ENCODE measurements at places on chromosomes 7 and 10. TPM values are rescaled to one million over a fixed set of nuclear protein-coding genes. Genes with fewer than 3 reads are reported as not detected.

Gene APBB1IP
- total RNA-seq, result 102 TPM

GRCh38 chr10:10094691-10095090, 923.0 kb upstream of the CELF2 start:
- DNase-seq, result no peak

GRCh38 chr10:992467-992866, 4.2 kb downstream of the GTPBP4 start:
- no peak for DNase-seq

DNA sequence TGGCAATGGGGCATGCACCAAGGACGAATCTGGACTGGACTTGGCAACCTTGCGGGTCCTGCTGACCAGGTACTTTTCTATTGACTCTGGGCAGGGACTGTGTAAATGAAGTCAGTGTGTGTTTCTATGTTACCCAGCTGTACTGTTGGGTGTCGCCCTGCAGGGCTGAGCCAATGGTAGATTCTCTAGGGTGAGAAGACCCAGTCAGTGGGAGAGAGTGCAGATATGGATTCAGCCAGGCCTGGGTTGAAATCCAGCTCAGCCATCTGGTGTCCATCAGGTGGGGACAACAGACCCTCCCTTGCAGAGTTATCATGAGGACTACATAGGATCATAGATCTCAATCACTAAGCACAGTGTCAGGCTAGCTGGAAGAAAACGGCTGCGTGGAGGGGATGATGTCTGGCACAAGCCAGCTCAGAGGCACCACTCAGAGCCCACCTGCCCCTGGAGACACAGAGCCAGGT, 4.9 kb upstream of the PPIF start:
- DNase-seq, result no peak

GRCh38 chr10:8130973-8131911, 76.8 kb downstream of the GATA3 start:
- DNase-seq, result no peak

DNA sequence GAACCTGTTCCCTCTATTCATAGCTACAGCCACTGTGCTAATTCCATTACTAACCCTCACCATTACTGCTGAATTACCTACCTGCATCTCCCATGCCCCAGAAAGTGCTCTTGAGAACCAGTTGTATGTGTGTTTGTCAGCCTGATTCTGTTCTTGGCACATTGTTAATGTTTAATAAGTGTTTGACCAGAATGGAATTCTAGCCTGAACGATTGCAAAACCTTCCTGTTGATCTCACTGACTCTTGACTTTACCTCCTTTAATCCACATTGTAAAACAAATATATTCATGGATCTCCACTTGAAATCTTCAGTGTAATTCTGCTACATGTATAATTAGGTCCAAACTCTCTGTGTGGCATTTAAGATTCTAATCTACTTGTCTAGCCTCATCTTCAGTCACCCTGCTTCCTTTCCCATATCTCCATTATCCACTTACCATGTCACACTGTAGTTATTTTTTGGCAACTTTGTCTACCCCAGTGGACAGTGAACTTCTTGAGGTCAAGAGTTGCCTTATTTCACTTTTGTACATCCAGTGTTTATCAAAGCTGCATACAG, 4.9 kb downstream of the ZNF277 start:
- no peak for DNase-seq

GRCh38 chr7:159197066-159197975, 52.7 kb upstream of the VIPR2 start:
- peak; percentile 50 for DNase-seq

GRCh38 chr10:118483496-118483895, 112.0 kb downstream of the PRLHR start:
- no peak for DNase-seq

GRCh38 chr7:134391223-134391622, 67.7 kb downstream of the AKR1B1 start:
- no peak for DNase-seq
